ENCODE measurements at places on chromosomes 7 and 10. TPM values are rescaled to one million over a fixed set of nuclear protein-coding genes. Genes with fewer than 3 reads are reported as not detected.

Gene HOXA10
- total RNA-seq = not detected

- no peak within 1 kb of the TSS for H3K27ac ChIP-seq
- no peaks in the 10 kb centered on the region for H3K4me1 ChIP-seq
- DNase-seq = no peak
- H3K4me3 ChIP-seq = no peak within 1 kb of the TSS
Measured at GRCh38 chr10:67696029-67696428, at the start of gene CTNNA3. Gene CTNNA3 (minus strand): TSS chr10:67696195.

GRCh38 chr7:37363536-37364491 lies 84.8 kb downstream of the ELMO1 start:
- no peaks in the 10 kb centered on the region for H3K36me3 ChIP-seq
- H3K4me1 ChIP-seq = peaks cover 33% of the 10 kb centered on the region
- H3K4me3 ChIP-seq = no peak overlapping the region
- H3K27ac ChIP-seq = no peak overlapping the region

GRCh38 chr7:110591341-110591740 lies 499.6 kb upstream of the LRRN3 start:
- no peaks in the 10 kb centered on the region for H3K4me1 ChIP-seq
- no peaks in the 10 kb centered on the region for H3K36me3 ChIP-seq
- no peak overlapping the region for H3K27ac ChIP-seq
- H3K27me3 ChIP-seq = no peaks in the 10 kb centered on the region
- H3K4me3 ChIP-seq = no peak overlapping the region

- H3K4me1 ChIP-seq = no peaks in the 10 kb centered on the region
- no peaks in the 10 kb centered on the region for H3K27me3 ChIP-seq
- DNase-seq = no peak
Measured at GRCh38 chr7:92768501-92769393, 67.6 kb downstream of the CDK6 start.

Gene ADGRA1
- total RNA-seq = 0.40 TPM

Gene CALCR
- 0.11 TPM for total RNA-seq

Gene CDNF
- 2.6 TPM for total RNA-seq

DNA sequence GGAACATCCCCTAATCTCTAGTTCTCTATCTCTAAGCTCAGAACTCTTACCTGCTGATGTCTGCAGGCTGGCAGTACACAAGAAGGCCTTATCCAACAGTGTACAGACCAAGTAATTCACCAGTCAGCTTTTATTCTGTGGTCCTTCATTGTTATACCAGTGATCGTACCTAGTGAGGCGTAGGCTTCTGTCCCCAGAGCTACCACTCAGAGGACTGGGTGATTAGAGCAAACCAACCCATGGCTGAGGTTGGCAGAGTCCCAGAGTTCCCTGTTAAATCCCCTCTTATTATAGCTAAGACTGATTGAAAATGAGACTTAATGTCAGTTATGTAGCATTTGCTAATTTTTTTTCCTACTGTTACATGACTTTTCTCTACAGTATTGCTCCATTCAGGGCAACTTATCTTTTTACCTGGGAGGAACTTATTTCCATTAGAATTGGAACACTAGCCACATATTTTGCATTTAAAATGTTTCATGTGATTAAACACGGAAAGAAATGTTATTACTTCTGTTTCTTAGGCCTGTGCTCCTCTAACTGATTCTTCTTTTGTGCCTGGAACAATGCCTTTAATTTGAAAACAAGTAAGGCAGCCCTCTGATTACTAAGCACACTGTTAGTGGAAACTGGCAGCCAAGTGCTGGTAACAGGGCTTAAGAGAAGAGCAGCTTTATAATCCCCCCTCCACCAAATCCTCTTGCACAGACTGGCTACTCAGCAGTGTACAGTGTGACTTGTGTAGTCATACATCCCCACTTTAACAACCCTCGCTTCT lies 127.2 kb downstream of the LRRC4 start:
- H3K27ac ChIP-seq = no peak overlapping the region
- no peak for DNase-seq
- peaks cover 13% of the 10 kb centered on the region for H3K4me1 ChIP-seq

All from thyroid gland (tissue), 4 donors.